ENCODE measurements at places on chromosomes 4 and X.

- no peak for DNase-seq
Observed at GRCh38 chrX:106901781-106902219, 1.3 kb downstream of the RIPPLY1 start.

- no peak for DNase-seq
Observed at GRCh38 chr4:121794505-121795188, 6.5 kb upstream of the EXOSC9 start.

GRCh38 chr4:170887396-170887795 lies 797.6 kb upstream of the AADAT start:
- DNase-seq = no peak

DNA sequence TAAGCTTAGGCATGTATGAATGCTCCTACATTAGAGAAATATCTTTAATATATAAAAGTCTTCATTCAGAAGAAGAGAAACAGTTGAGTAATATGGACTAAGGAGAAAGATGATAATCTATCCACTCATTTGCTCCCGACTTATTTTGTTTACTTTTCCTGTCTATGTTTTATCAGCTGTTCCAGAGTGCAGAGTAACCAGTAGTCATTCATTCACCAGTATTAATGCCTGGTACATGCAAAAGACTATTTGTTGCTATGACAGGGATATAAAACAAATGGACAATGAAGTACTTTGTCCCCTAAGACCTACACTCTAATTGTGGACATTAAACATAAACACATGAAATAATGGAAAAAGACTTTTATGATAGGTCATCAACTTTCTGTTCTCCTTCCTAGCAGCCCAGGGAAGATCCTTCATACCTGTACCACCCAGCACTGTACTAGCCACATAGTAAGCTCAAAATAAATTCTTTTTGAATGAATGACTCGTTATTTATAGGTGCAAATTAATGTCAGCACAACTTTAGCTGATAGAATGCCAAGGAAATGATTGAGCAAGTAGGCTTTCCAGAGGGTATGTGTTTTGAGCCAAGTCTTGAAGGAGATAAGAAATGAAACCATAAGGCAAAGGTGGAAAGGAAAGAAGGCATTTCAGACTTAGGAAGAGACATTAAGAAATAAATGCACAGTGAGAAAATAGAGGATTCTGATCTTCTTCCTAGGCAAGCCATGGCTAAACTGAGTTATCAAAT lies 45.0 kb upstream of the IL13RA1 start:
- DNase-seq = no peak

- no peak for DNase-seq
Observed at GRCh38 chrX:112636951-112637581, 42.7 kb downstream of the LHFPL1 start.

DNA sequence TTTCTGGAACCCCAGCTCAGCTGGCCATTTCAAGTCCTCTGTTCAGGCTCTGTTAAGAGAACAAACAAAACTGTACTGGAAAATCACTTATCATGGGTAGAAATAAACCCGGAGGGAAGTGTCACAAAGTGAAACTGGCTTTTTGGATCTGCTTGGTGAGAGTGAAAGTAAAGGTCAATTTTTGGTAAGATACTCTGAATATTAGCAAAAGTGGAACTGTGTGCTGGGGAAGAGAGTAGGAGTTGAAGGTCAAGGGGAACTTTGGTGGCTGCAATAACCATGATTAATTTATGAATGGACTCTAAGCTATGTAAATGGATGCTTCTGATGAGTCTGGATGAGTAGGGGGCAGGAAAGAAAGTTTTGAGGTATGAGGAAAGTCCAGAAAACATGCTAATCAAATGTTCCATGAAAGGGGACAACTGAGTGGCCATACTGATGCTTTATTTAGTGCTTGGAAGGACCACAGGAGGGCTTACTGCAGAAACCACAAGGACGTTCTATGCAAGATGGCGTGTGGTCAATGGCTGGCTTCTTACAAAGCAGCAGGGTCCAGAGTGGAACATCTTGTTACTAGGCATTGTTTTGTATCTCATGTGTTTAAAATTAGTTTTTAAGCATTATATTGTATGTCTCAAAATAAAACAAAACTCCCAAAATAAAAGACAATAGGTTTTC lies 36.8 kb upstream of the TNIP3 start:
- no peak for DNase-seq

- DNase-seq = no peak
Observed at GRCh38 chr4:137601934-137602333, 69.6 kb upstream of the PCDH18 start.

DNA sequence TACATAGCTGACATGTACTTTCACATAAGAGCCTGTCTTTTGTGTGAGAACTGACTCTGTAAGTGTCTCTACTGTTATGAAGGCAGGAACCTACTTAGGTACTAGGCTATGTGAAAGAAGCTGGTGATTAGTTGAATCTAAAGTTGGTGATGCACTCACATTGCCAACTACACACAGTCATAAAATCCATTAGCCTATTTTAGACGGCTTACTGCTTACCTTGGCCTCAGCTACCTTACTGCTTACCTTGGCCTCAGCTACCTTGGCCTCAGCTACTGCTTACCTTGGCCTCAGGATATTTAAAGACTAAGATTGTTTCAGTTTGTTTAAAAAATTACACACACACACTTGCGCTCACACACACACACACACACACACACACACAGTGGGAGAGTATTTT lies 549.7 kb downstream of the IL1RAPL1 start:
- no peak for DNase-seq

DNA sequence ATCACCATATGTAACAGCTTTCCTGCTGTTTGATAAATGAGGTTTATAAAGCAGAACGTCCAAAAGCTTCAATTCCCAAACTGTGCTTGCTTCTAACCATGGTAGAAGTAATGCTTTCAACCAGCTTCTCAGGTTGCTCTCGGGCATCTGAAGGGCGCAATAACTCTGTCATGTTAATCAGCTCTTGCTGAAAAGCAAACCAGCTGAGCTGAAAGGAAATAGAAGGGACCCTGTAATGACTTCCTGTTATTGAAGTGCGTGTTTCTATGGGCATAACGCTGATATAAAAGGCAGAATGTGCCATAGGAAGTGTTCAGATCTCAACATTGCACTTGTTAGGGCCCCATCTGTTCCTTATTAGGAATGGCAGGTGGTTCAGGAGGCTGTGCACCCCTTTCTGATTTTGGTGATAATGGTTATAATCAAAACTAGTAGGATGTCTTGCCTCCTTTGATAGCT lies 21.2 kb downstream of the HERC3 start:
- peak; percentile 47 for DNase-seq

DNA sequence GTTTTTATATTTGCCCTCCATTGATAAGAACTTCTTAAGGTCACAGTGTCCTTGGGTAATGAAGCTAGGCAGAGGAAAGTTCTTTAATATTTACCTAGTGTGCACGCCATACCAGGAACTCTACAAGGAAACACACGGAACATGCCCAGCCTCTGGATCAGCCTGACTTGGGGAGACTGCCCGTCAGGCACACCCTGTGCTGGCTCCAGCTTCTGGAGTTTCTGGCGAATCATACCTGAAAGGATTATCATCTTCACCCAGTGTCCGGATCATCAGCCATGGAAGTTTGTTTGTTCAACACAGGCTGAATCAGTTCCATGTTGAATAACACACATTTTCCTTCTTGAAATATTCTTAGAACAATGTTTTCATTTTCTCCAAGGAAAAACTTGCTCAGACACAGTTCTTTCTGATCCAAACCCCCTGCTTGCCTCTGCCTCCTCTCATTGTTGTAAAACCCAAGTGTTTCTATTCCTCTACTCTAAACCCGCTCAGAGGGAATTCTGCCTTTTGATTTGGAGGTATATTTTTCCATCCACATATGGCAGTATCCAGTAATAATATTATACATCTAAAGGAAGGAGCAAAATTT lies 176.7 kb downstream of the SHROOM3 start:
- DNase-seq = no peak

DNA sequence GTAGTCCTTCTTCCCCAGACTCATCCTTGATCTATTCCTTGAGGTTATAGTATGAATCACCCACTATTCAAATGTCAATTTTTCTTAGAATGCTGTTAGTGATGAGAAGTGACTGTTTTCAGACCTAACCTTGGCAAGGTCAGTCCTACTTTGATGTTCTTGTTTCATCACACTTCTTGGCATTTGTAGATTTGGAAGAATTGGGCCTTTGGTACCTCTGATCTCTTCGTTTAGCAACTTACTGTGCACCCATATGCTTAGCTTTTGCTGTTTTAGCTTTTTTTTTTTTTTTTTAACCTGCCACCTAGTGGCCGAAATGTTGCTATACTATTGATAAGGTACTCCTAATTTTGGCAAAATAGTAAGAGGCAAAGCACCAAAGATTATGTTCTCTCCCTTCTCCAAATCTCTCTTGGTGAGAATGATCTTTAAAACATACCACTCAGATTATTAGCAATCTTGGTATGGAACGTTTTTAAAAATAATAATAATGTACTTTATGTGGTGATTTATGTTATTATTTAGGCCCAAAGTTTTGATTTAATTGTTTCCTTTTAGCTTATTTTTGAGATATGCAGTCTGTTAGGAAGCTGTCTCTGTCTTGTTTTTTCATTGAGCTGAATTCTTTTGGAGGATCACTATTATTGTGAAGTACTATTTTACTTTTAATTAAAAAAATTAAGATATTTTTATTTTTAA lies 16.6 kb downstream of the DCK start:
- no peak for DNase-seq

GRCh38 chr4:108029731-108030130 lies 40.0 kb downstream of the HADH start:
- DNase-seq = no peak

DNA sequence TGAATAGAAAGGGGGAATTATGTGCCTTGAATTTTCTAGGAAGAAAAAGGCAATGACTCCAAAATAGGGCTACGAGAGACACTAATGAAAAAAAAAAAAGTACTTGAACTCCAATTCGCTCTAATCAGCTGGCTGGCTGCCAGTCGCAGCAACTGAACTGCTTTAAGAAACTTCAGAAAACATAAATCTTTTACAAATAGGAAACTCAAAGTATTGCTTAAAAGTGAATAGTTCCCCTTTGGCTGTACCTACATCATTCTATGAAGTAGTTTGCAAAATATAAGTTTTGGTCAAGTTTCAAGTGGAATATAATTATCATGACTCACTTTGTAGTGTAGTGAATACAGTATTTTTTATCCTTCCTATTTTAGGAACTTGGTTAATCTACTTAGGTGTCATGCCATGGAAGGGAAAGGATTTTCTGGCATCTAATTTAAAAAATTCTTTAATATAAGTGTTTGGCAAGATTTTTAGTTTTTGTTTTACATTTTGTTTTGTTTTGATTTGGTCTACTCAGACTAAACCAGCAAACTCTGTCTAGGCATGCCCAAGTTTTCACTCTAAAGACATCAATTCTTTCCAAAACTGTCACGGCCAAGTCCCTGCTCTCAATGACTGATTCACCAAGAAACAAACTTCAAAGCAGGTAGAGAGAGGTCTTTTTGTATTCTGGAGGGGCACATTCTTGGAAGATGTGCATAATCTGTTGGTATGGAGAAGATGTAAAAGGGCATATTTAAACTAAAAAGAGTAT lies 382.4 kb upstream of the GALNT7 start:
- DNase-seq = no peak

GRCh38 chrX:69089203-69089602 lies 76.0 kb downstream of the PJA1 start:
- no peak for DNase-seq

GRCh38 chr4:53775381-53775780 lies 184.1 kb upstream of the LNX1 start:
- no peak for DNase-seq

DNA sequence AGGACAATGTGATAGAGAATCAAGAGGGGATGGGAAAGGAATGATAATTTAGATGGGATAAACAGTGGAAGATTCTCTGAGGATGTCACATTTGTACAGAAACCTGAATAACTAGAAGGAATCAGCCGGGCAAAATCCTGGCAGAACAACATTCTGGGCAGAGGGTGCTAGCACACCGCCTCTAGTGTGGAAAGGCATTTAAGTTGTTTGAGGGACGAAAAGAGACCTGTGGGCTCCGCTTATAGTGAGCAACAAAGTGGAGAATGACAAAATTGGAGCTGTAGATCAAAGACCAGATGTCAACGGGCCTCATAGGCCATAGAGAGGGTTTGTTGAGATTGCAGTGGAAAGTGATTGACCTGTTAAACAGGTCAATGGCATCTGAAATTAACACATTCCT lies 596.0 kb upstream of the SLIT2 start:
- no peak for DNase-seq

GRCh38 chrX:84064814-84065213 lies 123.2 kb downstream of the RPS6KA6 start:
- no peak for DNase-seq

DNA sequence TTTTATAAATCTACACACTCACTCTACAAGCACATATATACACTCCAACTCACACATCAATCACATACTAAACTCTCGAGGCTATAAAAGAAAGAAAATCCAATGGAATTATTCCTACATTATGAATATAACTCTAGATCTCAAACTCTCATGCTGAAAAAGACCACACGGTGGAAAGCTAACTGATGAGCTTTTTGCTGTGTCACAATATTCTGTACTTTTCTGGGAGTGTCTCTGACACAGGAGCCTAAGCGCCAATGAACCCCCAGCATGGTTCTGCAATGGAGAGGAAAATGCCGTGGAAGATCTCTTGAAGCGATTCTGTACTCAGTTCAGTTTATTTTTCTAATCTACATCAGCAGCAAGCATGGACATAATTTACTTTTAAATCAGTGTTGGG lies 124.2 kb upstream of the ETNPPL start:
- DNase-seq = no peak

DNA sequence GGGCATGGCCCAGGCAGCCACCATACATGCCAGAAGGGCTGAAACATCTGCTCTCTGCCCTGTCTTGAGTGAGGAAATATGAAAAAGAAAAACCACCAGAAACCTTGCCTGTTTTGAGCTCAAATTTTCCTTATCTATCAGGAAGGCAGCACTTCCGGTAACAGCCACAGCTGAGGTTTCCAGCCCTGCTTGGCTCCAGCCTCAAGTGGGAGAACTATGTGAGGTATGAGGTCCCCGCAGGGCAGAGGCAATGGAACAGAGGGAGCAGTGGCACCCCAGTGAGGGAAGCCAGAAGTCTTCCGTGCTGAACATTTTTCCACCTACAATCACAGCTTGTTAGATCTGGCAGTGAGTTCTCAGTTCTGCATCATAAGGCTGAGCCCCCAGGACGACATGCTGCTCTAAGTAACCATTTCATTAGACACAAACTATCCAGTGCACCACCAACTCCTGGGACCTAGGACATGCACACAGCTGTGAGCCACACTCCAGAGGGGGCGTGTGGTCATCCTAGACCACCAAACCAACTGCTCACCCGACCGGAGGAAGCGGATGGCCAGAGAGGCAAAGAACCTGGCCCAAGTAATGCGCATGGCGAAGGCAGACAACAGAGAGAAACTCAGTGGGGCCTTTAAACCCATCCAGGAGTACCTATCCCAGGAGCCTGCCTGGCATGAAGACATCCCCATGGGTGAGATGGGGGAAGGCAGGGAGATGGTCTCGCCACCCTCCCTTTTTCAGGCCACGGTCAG lies 22.6 kb downstream of the WDR1 start:
- DNase-seq = peak; percentile 27

- no peak for DNase-seq
Observed at GRCh38 chrX:18981124-18981807, 2.6 kb downstream of the PHKA2 start.

- no peak for DNase-seq
Observed at GRCh38 chr4:35520059-35520458, 724.3 kb downstream of the ARAP2 start.

- no peak for DNase-seq
Observed at GRCh38 chrX:111881715-111882114, 5.7 kb downstream of the TRPC5OS start.
